ENCODE measurements at places on chromosomes 2 and 18.

DNA sequence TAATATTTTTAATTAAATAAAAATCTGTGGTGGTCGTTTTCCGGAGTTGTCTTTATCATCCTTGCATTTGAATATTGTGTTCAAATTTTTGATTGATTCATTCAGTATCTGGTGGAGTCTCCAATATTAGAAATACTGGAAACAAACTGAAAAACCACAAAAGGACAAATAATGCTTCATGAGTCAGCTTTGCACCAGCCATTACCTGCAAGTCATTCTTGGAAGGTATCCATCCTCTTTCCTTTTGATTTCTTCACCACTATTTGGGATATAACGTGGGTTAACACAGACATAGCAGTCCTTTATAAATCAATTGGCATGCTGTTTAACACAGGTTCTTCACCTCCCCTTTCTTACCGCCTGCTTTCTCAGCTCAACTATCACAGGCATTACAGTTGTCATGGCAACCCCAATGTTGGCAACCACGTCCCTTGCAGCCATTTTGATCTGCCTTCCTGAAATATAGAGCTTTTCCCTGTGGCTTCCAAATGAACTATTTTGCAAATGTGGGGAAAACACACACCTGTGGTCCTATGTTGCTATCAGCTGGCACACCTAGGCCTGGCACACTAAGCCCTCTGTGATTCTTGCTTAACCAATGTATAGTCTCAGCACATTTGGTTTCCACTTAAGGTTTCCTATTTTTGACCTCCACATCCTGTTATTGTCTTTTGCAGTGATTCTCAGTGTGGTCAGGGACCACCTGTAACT lies 6.5 kb downstream of the CTLA4 start:
- no peak for DNase-seq

GRCh38 chr2:147718831-147719230 lies 126.0 kb upstream of the ACVR2A start:
- no peak for DNase-seq

DNA sequence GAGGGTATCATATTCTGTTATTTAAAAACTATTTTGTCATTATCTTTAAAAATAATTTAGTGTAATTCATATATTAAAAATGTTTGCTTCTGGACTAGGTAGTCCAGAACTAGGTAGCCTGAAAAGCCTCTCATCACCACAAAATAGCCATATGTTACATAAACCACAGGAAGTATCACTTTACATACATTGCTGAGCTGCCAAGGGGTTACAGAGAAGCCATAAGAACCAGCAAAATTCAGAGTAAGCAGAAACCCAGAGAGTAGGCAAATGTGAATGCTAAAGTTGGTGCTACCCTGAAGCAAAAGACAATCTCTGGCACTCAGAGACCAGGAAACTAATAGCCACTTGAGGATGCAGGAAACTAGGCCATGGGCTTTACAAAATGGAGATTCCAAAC lies 60.9 kb downstream of the LOXHD1 start:
- no peak for DNase-seq

GRCh38 chr2:12334412-12334966 lies 382.2 kb upstream of the TRIB2 start:
- DNase-seq = no peak

DNA sequence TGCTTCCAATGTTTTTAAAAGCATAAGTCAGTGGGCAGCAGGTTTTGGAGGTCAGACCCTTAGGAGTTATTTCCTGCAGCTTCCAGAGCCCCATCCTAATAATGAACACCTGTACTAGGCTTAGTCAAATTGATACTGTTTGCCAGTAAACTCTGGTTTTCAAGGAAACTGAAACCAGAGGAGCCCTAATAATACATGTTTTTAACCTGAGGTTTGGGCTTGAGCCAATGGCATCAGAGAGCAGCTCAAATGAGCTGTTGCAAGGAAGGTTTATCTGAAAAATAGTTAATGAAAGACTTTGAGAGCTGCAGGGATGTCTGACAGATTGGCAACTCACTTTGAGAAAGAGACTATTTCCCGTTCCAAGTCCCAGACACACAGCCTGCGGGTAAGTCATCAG lies 54.6 kb downstream of the DCC start:
- DNase-seq = no peak

DNA sequence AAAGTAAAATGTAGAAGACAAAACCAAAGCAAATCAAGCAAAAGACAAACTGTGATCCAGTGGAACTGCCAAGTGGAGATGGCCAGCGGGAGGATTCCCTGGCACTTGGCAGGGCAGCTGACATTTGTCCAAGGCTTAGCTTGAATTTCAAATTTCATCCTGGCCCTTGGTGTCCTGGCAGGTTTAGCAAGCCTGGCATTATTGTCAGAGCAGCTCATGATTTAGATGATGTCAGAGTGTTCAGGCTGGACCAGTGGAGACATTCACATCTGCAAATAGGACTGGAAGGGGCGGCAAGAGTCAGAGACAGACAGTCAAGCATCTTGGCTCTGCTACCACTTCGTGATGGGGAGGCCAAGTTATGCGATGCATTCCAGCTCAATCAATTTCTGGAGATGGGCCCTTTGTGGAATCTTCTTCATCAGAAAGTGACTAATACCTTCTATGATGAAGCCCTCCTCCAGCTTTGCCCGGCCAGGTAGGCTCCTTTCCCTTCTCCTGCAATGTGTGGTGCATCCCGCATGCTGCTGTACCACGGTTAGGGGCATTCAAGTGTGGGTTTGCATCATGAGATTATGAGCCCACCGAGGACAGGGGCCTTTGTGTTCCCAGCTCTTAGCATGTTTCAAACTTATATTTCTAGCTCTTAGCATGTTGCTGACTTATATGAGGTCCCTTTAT lies 199.7 kb downstream of the ANKRD30B start:
- DNase-seq = no peak

GRCh38 chr2:178271629-178272333 lies 77.5 kb downstream of the OSBPL6 start:
- DNase-seq = no peak

DNA sequence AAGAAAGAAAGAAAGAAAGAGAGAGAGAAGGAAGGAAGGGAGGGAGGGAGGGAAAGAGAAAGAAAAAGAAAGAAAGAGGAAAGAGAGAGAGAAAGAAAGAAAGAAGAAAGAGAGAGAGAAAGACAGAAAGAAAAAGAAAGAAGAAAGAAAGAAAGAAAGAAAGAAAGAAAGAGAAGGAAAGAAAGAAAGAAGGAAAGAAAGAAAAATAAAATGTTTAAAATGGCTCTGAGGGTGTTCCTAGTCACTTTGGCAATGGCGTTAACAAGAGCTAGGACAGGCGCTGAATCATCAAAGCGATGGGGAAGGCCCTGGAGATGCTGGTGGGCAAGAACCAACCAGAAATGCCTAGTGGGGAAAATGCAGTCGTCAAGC lies 77.8 kb upstream of the GPC1 start:
- no peak for DNase-seq

GRCh38 chr2:147441182-147441581 lies 403.6 kb upstream of the ACVR2A start:
- no peak for DNase-seq

DNA sequence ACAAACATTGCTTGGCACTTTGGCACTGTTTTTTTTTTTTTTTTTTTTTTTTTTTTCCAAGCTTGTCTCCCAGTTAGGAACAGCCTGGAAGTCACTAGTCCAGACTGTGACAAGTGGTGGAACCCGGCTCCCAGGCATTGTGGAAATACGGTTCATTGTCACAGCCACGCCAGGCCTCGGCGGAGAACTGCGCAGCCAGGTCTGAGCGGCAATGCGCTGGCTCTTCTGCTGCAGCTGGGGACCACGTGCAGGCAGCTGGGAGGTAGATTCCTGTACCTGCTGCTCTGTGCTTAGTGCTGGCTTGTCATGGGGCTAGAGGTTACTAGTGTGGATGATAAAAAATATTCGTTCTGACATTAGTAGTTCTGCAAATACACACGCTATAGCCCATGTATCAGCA lies 5.0 kb downstream of the NTSR2 start:
- no peak for DNase-seq

- no peak for DNase-seq
These were observed 179.4 kb upstream of the ZFP36L2 start for GRCh38 chr2:43405829-43406228.

DNA sequence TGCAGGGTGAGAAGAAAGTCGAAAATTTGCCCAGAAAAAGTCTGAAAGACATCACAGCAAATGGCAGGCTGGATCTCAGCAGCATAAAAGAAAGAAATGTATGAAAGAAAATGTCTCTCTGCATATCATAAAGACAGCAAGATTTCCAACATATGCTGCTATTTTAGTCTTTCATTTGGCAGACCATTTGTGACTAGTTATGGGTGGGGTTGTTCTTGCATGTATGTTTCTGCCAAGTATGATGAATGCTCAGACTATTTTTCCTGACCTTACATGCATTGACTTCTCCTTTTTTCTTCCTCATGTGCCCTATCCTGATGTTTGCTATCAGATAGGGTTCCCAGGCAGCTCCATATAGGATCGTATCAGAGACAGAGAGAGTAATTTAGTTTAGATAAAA lies 58.5 kb upstream of the PARD3B start:
- no peak for DNase-seq

DNA sequence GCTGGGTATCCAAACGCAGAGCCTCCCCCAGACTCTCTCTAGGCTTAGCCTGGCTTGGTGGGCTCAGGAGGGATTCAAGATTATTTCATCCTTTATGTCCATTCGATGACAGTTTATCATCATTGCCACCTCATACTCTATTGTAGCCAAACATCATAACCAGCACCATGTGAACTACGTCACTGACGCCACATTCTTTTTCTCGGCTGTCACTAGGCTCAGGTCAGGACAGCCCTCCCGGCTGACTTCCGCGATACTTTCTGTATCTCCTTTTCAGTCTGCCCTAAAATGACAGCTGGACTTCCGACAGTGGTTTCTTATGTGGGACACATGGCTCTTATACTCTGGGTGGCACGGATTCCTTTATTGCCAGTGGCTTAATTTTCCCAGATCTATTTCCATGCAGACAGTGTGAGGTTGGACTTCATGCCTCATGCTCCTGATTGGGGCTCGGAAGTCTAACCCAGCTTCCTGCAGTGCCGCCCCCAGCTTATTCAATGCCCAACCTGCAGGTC lies 39.8 kb upstream of the SMIM21 start:
- DNase-seq = no peak

- DNase-seq = no peak
These were observed 11.6 kb upstream of the DYNC2LI1 start for GRCh38 chr2:43762286-43762685.

- no peak for DNase-seq
These were observed 3.8 kb upstream of the GCC2 start for GRCh38 chr2:108444941-108445840.

DNA sequence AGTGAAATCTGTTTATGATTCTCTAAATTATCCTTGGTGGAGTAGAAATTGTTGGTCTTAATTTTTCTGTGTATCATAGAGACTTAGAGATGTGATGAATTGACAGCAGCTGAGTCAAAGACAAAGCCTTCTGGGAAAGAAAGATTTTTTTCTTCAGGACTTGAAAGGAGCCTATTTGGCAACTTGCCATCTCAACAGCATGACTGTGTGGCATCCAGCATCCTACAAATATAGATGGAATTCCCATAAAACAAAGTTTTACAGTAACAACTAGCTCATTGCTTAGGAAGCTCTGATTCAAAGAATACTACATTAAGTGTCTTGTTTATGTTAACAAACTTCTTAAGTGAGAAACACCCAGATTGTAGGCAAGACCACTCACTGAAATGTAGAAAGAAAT lies 79.2 kb upstream of the SETBP1 start:
- DNase-seq = no peak

DNA sequence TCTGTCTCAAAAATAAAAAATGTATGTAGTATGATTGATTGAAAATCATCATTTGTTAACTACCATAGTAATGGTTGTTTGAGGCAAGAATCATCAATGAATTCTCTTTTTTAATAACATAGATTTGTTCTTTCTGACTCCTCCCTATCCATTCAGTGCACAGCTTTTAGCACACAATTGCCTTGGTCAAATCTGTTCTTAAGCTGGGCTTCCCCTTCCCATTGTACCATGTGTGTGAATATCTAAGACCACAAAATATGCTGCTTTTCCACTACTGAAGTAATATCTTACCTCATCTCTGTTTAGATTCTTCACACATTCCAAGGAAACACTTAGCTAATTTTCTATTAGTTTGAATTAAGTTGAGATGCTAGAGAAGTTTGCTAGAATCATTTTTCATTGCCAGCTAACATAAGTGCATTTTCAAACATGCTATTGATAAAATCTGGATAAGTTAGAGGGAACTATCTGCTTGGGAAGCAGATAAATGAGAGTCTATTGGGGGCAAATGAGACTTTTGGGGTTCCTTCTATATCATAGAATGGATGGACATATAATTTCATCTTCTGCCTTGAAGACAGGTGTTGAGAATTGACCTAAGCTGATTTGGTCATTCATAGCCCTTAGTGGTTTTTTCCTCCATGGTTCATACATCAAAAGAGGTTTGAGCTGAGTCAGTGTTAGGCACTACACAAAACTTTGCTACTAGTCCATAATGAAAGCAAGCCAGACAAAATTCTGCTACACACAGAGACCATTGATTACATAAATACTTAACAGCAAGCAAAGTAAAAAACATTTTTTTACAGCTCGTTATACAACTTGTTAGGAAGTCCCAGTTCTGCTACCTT lies 231.9 kb downstream of the PLCL1 start:
- no peak for DNase-seq

GRCh38 chr18:51371929-51372328 lies 174.4 kb upstream of the MEX3C start:
- no peak for DNase-seq

DNA sequence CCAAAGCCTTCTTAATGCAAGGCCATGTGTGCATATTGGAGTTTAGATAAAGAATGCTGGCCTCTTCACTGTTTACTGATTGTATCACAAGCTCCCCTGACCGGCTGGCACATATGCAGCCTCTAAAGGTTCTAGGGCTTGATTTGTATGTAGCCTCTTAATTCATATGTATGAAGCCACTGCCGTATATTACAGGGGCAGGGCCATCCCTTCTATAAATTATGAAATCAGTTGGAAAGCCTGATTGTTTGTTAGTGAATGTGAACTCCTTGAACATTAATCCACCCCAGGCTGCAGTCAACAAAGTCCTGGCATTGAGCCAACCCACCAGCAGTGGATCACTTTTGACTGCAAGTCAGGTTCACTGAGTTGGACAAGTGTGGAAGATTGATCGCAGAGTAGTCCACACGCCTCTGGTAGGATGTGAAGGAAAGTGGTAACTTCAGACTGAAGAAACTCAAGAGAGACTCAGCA lies 61.6 kb upstream of the PARD3B start:
- no peak for DNase-seq

DNA sequence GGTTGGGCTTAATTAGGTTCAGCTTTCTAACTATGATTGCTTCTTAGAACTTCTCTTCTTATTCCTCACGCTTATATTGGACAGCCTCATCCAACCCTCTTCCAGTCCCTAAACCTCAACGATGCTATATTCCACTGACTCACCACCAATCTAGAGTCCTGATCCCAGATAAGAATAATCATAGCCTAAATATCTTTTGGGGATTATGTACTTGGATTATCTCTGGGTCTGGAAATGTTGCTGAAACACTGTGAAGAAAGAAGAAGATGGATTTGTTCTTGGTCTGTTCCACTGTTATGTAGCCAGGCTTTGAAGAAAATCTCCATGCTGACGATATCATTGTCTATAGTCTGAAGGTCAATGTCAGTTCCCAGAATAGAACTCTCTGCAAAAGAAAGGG lies 26.9 kb downstream of the DOK1 start:
- no peak for DNase-seq

- no peak for DNase-seq
These were observed 51.8 kb downstream of the PMS1 start for GRCh38 chr2:189835855-189836558.

- DNase-seq = no peak
These were observed 259.1 kb upstream of the AGAP1 start for GRCh38 chr2:235234736-235235135.
